Putamen (tissue), 1 donor: ENCODE measurements at places on chromosomes 13 and 19.

DNA sequence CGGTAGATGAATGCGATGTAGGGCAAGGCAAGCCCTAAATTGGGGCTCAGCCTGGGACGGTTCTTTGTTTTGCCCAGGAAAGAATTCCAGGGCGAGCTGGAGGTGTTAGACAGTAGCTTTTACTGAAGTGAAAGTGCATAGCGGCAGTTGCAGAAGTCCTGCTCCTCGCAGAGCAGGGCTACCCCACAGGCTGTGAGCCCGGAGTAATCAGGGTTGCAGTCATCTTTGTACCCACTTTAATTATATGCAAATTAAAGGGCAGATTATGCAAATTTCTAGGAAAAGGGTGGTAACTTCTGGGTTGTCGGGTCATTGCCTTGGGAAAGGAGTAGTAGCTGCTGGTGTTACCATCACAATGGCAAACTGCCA is 30.5 kb downstream of the VAV1 start:
- no peak for DNase-seq

DNA sequence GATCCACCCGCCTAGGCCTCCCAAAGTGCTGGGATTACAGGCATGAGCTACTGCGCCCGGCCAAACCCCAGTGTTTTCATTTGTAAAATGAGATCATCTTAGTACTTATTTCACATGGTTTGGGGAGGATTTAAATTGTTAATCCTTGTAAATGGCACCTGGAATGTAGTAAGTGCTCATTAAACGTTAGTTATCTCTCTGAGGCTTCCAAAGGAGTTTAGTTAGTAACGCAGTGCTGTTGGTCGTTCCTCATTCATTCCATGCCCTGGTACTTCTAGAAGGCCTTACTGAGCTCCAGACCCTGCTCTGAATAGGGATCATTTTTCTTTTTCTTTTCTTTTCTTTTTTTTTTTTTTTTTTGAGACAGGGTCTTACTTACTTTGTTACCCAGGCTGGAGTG is 5.2 kb downstream of the CPT1C start:
- DNase-seq, result no peak

DNA sequence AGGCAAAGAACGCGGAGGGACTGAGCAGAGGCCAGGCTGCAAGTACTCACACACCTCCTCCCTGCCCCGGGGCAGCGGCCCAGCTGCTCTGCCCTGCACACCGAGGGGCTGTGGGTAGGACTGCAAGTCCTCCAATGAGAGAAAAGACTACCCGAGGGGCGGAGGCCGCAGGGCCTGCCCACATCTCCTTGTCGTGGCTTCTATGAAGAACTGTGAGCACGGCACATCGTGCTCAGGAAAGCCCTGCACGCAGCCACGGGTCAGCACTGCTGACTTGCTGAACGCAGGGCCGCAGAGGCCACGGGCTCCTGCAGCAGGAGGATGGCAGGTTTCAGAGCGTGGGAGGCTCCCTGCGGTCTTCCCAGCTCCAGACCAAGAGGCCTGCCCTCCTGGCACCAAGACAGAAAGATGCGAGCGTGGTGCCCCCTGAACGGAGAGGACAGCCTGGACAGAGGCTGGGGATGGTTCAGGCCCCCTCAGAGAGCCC is 37.4 kb downstream of the CEBPG start:
- DNase-seq, result no peak

GRCh38 chr19:6925386-6925785 is 38.0 kb downstream of the ADGRE1 start:
- DNase-seq, result no peak

GRCh38 chr13:40564342-40565001 is 102.0 kb downstream of the FOXO1 start:
- DNase-seq, result no peak

DNA sequence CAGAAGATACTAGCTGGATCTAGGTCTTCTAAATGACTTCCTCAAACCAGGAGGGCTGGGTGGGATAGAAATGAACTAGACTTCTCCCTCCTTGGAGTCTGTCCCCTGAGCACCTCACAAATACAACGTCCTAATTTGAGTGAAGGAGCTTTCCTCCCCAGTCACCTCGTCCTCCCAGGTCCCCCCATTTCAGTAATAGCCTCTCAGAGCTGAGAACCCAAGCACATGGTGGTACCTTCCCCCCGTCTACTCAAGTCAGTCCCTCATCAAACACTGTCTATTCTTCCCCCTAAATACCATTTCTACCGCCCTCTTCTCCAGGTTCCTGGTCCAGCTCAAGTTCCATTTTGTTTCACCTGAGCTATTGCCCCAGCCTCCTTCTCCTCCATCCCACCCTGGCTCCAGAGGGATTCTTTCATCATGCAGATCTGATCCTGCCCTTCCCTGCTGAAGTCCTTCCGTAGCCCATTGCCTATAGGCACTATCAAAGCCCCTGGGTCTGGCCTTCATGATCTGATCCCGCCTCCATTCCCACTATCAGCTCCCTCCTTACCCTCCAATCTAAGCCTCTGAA is 5.3 kb upstream of the PRKCG start:
- no peak for DNase-seq

GRCh38 chr13:38951525-38952313 is 38.9 kb downstream of the STOML3 start:
- no peak for DNase-seq
